ENCODE measurements at places on chromosomes 12 and 14.
A peak's percentile ranks its signal among the peaks of the same experiment; 100 is the strongest.

DNA sequence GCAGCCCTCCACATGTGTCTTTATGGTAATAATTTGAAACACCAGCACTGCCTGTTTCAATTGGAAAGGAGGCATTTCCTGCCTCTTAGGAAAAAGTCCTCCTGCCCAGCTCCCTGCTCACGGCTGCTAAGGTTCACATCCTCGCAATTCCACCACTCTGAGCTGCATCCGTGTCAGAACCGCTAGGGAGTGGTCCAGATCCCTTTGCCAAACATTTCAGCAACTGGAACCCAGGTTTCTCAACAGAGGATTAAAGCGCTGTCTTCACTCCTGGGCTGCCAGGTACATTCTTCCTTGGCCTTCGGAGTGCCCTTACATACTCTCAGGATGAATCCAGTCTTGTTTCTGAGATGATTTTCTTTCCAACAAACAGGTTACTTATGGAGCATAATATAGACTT is 23.3 kb downstream of the C14orf132 start:
- DNase-seq, result no peak

DNA sequence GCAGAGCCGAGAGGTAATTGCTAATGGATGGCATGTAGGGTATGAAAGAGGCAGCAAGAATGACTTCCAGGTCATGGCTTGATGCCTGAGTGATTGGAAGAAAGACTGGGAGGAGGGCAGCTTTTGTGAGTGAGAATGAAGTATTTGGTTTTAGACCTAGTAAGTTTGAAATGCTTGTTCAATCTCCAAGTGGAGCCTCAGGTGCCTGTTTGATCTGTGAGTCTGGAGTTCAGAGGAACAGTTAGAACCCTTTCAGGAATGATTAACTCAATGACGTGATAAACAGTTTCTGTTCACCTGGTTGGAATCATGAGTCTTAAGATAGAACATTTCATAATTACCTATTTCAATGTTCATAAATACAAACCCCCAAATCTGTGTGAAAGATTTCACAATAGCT is 10.4 kb downstream of the KCNJ8 start:
- DNase-seq, result no peak

DNA sequence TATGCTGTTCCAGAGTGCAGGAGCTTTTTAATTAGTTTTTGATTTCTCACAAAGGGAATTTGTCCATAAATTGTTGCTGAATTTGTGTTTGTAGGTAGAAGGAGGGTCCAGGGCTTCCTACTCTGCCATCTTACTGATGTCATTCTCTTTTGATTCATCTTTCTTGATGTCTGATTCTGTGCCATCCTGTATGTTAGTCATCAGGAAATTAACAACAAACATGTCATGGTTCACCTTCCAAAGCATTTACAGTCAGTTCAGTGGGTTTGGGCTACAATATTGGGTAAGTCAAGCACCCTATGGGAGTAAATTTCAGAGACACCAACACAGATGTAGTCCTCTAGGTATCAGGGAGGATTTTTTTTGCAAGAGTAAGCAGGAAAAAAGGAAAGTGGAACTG is 135.2 kb upstream of the SLC38A2 start:
- DNase-seq, result no peak

GRCh38 chr14:75548544-75548943 is 26.3 kb downstream of the BATF start:
- no peak for DNase-seq

DNA sequence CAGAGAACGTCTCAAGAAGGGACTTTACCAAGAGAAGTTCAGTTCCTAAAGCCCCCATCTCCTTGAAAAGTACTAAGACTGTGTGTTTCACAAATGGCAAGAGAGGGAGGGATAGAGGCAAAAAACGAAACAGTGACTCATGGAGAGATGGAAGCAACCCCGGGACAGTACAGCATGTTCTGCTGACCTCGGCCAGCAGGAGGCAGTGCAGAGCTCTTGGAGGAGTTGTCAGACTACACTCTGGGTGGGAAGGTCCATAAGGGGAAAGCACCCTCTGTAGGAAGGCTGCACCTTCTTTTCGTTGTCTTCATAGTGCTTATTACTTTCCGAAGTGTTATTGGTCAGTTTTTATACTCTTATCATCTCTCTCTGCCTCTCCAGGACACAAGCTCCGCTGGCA is 525.2 kb upstream of the CCDC196 start:
- DNase-seq, result no peak

DNA sequence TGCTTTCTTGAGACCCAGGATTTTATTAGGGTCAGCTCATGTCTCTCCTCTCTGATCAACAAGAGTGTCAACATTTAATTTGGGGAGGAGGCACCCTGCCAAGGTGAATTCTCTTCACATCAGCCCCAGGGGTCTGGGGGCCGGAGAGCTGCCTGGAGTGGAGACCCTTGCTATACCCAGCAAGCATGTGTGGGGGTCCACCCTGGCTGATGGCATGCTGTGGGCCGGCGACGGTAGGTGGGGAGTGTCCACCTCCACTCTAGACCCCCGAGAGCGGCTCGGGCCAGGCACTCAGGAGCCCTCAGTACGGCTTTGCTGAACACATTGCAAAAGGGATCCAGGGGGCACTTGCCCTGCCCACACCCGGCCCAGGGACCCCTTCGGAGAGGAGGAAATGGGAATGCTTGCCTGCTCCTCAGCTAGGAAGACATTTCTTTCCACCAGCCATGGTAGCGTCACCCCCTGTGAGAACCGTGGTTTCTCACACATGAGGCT is 10.4 kb downstream of the MEG3 start:
- no peak for DNase-seq

DNA sequence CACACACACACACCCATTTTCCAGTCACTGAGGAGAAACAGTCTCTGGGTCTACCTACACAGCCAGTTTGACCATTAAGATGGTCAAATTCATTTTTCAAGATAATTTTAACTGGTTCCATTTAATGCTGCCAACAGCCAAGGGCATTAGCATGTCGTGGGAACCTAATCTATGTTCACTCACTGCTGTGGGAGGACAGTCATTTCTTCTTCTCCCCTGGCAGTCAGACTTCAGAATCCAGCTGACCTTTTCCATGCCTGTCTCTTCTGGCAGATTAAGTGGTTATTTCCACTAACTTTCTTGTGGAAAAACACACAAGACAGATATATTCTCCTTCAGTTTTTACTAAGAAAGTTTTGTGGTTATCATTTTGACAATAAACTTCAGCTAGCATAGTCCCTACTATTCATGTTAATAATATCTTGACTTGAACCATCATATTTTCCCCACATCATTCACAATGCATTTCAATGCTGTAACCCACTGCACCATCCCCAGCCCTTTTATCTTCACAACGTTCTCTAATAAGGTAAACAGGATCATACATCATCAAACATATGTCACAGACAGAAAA is 82.2 kb downstream of the DAD1 start:
- no peak for DNase-seq

- DNase-seq, result no peak
These were observed 751 bp upstream of the HRK start for GRCh38 chr12:116881877-116882507.

DNA sequence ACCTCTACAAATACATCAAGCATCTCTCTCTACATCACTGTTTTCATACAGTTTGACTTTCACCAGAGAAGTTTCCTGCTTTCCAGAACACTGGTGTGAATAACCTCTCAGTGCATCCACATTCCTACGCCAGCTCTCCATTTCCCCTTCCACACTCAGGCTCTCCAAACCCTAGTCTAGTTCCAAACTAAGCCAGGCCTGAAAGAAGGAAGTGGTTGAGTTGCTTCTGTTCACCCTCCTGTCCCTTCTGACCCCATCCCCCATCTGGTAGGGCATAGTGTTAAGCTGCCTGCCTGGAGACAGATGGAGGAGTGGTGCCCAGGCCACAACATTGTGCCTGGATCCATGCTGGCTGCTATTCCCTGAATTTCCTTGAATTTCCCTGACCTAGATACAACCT is 132.4 kb downstream of the GPR65 start:
- DNase-seq, result no peak

DNA sequence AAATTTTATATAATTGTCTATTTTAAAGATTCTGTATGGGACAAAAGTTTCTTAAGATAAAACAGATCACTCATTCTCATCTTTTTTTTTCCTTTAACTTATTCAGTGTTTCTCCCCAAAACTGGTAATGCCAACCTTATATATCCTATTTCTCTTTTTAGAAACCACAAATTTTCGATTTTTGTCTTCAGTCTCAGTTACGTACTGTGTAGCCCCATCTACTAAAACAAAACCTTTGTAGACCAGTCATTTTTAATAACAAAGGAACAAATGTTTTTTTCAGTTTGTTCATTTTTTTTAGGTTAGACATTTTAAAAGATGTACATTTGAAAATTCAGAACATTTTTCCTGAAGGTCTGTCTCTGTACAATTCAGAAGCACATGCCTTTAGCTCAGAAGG is 18.2 kb downstream of the PNMA1 start:
- DNase-seq, result no peak

DNA sequence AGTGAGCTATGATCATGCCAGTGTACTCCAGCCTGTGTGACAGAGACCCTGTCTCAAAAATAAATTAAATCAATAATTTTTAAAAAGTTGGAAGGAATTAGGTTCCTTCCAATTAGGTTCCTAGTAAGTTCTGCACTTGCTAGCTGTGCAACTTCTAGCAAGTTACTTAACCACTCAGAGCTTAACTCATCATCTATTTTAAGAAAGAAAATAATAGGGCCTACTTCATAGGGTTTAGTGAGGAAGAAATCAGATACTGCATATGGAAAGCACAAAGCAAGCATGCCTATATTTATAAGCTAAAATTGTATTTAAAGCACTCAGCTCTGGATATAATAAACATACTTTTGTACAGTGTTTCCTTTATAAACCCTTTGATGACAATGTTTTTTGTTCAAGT is 10.7 kb downstream of the FOXN3 start:
- no peak for DNase-seq

GRCh38 chr12:11685316-11685715 is 35.8 kb downstream of the ETV6 start:
- no peak for DNase-seq

DNA sequence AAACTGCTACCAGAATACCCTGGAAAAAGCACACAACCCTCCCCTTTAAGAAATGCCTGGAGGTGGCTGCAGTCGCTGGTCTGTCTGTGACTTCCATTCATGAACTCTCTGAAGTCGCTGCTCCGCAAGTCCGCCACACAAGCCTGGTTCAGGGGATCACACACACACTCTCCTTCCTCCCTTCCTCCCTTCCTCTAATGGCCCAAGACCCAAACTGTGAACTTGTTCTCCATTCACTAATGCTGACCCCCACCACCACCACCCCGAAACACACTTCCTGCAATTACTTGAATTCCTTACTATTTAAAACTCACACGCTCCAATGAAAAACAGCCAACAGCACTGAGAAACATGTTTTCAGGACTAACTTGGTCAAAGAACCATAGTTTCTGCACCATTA is 1.0 kb upstream of the LMO3 start:
- DNase-seq, result no peak

DNA sequence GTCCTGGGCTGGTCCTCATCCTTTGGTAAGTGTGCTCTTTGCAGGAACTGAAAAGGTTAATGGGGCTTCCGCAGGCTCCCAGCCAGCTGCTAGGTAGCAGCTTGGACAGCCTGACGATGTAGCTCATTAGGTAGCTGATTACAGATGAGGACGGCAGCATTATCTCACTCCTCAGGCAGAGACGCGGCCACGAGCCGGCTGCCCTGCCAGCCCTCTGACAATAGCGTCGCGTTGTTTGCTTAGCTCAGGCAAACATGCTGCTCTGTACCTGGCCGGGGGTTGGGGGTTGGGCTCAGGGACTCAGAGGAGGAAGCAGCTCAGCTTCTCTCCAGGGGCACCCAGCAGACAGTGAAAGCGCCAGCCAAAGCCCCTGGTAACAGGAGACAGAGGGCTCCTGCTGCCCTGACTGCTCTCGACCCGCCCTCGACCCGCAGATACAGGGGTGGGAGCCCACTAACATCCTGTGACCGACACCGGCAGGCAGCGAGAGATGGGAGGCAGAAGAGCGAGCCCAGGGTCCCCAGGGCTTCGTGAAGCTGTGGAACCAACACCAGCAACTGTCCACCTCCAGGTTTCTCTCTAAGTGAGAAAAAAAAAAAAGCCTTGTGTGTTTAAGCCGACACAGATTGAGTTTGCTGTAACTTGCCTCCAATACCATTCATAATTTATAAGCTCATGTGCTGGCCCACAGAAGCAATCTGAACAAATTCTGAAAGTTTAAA is 53.4 kb upstream of the DLK1 start:
- DNase-seq, result no peak

GRCh38 chr12:121826318-121827150 is 22.7 kb downstream of the SETD1B start:
- DNase-seq, result no peak

DNA sequence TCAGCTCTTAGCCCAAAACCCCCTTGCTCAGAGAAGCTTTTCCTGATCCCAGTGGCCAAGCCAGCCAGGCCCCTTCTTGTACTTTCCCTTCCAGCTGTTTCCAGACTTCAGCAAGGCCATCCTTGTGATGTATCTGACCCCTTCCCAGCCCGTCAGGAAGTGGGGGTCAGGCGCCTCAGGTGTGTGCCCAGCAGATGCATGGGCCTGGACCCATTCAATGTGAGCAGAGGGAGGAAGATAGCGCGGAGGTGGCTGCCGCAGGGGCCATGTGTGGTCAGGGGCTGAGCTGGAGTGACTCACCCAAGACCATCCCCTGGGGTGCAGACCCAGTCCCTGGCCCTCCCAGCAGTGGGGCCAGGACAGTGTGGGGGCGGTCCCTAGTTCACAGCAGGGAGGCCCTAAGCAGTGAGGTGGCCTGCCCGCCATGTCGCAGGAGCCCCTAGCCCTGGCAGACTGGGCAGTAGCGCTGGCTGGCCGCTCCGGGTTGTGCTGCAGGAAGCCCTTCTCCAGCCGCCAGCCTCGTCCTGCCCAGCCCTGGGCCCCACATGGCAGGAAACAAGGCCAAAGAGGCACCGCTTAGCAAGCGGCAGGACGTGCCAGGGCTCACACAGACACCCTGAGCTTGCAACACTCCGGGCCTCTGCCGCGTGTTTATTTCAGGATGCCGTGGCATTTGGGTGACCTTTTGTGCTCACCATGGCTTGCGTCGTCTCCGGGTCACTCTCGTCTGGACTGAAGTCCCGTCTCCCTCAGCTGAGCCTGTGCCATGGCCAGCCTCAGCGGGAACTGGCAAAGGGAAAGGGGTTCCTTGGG is 12.0 kb downstream of the ADSS1 start:
- peak; percentile 55 for DNase-seq

- DNase-seq, result no peak
These were observed 137.7 kb upstream of the FGD4 start for GRCh38 chr12:32261638-32262037.

DNA sequence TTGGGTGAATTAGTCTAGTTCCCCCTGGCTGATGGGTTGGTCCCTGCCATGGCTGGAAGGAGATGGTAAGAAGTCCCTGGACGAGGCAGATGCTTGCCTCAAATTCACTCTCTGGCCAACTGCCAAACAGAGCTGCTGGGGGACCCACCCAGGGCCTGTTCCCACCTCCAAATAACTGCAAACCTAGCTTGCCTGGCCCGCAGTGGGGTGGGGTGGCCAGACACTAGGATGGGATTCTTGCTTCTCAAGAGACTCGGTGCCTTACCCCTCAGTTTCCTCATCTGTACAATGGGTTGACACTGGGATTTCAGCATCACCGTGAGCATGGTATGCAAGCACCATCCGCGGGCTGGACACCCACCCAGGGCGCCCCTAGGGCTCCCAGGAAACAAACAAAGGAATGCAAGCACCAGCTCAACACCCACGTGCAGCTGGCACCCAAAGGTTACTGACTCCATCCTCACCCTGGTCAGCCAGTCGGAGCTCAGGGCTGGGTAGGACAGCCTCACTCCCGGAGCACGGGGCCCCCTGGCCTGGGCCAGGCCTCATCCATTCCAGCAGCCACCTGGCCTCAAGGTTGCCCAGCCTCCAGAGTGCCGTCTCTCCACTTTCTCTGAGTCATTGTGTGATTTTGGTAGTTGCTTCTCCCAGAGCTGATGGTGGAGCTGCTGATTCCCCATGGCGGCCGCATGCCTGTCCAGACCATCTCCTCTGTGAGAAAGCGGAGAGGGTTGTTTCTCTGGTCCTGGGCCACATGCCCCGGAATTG is 205.2 kb upstream of the RTL1 start:
- no peak for DNase-seq
